ENCODE measurements at places on chromosomes 16 and 17.

DNA sequence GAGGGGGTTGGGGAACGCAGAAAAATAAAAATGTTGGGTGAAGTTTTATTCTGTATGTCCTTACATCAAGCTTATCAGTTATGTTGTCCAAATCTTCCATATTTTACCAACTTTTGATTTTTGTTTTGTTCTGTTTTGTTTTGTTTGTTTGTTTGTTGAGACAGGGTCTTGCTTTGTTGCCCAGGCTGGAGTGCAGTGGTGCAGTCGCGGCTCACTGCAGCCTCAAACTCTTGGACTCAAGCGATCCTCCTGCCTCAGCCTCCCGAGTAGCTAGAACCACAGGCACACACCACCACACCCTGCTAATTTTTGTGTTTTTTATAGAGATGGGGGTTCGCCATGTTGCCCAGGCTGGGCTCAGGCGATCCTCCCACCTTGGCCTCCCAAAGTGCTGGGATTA lies 20.8 kb downstream of the ZNRF1 start:
- DNase-seq, result no peak

- no peak for DNase-seq
These were observed 8.5 kb upstream of the YPEL3 start for GRCh38 chr16:30104492-30104891.

- no peak for DNase-seq
These were observed 8.0 kb downstream of the SLC38A10 start for GRCh38 chr17:81287152-81287551.

- DNase-seq, result no peak
These were observed 9.5 kb upstream of the MRC2 start for GRCh38 chr17:62617894-62618472.

DNA sequence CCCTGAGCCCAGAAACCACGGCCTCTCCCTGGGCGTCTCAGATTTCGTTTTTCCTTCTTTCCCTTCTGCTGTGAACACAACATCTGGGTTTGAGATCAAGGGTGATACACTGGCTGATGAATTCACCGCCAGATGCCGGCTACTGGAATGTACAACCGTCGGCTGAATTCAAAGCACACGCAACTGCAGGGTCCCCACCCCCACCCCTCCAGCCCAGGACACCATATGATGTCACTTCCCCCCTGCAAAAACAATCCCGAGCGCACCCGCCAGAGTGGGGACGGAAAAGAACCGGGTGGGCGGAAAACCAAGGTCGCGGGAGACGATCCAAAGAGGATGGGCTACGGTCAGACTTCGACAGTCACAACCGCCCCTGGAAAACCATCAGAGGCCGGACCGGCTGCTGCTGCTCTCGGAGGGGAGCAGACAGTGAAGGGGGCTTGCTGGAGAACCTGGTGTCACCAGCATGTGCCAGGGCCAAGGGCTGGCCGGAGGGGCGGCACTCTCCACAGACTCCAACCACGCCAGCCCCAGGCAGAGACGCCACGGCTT lies 23.3 kb downstream of the CEP295NL start:
- DNase-seq, result no peak

DNA sequence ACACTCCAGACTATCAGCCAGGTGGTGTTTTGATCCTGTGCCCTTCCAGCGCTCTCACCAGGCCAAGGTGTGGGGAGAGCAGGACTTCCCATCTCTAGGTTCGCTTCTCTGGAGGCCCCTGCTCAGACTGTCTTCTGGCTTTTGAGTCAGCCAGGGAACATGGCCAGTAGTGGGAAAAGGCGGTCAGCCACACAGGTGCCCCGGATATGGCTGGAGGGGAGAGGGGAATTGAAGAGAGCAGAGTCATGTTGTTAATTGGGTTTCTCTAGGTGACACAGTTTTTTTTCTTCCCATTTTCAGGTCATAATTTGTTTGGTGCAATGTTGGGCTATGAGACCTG lies 1.5 kb downstream of the MINK1 start:
- DNase-seq, result no peak

DNA sequence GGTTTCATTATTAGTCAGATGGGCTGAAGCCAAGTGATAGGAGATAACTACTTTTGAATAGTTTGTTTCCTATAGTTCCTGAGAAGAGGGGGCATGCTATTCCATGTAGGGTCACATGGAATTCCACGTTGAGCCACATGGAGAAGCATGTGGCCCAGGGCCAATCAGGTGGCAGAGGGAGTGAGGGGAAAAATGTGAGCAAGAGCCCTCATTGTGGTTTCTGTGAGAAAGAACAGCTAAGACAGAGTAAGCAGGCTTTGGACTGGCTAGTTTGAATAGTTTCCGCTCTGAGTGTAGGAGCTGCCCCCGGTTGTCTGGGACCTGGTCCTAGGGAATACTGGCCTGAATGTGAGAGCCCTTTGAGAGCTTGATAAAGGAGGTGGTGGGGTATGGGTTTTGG lies 69.9 kb upstream of the CNTNAP4 start:
- no peak for DNase-seq

- no peak for DNase-seq
These were observed 10.9 kb downstream of the STH start for GRCh38 chr17:46009681-46010596.

- no peak for DNase-seq
These were observed 319.2 kb downstream of the PHKB start for GRCh38 chr16:47780213-47780875.

GRCh38 chr17:67136191-67137025 lies 92.1 kb downstream of the CACNG1 start:
- DNase-seq, result no peak

GRCh38 chr17:28898527-28898955 lies 1.0 kb upstream of the FLOT2 start:
- no peak for DNase-seq

DNA sequence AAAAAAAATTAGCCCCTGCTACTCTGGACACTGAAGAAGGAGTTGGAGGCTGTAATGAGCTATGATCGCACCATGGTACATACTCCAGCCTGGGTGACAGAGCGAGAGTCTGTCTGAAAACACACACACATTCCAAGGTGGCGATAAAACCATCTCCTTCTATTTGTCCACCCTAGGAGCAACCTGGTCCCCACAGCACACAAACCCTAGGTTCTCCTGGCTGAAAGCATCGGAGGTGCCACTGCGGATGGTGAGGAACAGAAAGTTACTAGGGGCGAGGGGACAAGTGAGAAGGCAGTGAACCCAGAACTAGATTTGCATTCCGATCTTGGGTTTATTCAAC lies 1.4 kb upstream of the ECI1 start:
- DNase-seq, result no peak

DNA sequence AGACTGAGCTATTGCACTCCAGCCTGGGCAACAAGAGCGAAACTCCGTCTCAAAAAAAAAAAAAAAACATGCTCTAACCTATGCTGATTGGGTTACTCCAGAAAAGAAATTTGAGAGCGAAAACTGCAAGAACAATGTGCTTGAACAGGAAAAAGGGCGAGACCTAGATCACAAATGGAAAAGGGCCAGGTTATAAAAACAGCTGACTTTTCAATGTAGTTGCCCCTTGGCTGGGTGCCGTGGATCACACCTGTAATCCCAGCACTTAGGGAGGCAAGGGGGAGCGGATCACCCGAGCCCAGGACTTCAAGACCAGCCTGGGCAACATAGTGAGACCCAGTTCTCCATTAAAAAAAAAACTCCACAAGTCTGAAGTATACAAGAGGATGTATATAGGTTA lies 48.8 kb downstream of the MRM3 start:
- no peak for DNase-seq

DNA sequence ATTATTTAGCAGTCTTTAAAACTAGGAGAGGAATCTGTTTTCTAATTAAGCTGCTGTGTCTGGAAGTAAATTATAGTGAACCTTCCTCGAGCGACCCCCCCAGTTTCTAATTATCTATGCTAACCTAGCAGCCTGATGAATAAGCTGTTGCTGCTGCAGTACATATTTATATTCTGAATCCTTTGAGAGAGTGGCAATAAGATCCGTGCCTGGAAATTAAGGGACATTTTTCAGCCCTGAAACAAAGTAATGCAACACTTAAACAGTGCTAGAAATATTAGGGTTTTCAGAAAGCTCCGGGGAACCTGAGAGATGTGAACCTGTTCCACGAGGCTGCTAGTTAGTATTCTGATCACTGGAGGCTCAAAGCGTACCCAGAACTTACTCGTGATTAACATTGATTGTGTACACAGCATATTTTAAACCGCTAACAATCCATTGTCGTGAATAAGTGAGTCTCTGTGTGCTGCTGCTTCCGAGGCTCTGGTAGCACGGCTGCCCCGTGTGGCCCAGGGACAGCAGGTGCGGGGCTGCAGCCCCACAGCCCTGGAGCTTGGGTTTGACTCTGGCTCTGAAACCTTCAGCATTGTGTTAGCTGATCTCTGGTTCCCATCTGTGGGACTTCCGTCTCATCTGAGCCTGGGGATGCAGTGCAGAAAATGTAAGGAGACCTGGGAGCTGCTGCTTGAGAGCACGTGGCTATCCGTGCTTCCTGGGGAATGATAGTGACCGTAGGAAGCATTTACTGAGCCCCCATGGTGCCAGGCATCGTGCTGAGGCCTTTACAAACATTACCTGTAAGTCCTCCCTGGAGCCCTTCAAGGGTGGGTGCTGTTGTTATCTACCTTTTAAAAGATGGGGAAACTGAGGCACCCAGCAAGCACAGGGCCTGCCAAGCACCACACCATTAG lies 190.9 kb upstream of the CHMP6 start:
- no peak for DNase-seq

DNA sequence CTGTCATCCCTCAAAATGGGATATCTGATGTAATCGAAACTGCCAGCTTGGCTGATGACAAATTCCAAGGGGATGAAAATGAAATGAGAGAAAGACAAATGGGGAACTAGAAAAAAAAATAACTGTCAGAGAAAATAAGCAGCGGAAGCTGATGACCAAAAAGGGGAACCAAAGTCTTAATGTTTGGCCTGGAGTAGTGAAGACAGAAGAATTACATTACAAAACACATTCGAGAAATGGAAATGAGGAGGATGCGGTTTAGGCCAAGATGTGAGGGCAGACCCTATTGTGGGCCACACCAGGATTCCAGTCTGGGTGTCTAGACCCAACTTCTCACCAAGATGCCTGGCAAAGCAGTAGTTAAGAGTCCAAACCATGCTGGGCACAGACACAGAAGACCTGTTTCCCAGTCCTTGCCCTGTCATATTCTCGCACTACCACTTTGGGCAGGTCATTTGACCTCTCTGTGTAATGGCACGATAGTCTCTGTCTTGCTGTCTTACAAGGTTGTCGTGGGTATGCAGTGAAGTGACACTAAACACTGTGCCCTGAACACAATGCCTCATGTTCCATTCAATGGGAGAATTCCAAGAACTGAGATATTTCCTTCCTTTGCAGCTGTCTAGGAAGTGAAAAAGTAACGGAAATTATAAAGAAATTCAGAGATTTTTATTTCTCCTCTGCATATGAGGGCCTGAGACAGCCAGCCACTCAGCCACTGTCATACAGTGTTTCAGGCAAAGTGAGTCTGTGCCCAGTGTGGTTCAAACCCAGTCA lies 12.3 kb upstream of the CCL2 start:
- no peak for DNase-seq

DNA sequence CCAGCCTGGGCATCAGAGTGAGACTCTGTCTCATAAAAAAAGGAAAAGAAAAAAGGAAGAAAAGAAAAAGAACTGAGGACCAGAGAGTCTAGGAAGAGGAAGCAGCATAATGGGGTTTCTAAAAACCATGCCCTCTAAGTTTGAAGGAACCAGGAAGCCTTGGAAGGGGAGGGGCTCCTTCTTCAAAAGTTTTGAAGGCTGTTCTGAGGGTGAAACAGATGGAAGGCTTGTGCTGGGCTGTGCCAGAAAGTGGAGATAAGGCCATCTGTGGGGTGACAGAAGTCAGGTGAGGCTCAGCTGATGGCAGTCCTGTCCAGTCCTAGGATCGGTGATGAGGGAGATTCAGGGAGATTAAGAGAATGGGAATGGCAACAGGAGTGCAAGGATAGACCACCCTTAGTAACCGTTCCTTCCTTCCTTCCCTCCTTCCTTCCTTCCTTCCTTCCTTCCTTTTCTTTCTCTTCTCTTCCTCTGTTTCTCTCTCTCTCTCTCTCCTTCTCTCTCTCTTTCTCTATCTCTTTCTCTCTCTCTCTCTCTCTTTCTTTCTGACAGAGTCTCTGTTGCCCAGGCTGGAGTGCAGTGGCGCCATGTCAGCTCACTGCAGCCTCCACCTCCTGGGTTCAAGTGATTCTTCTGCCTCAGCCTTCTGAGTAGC lies 182.6 kb downstream of the NTN1 start:
- no peak for DNase-seq

DNA sequence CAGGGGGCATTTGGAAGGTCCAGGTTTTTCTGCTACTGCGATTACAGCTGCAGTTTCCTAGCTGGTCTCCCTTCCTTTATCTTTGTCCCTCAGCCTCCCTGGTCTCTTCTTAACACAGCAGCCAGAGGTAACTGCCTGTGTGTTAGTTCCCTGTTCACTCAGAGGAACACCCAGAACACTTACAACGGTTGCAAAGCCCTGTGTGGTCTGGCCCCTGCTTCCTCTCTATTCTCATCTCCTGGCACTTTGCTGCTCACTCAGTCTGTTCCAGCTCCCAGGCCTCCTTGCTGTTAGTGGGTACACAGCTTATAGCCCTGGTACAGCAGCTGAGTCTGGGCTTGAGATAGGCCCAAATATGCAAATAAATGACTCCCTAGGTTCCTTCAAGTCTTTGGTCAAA lies 16.4 kb downstream of the NTN1 start:
- no peak for DNase-seq

- DNase-seq, result no peak
These were observed 133.6 kb upstream of the CRHR1 start for GRCh38 chr17:45650561-45650960.

GRCh38 chr17:82930924-82931698 lies 91.3 kb upstream of the ZNF750 start:
- DNase-seq, result no peak

- DNase-seq, result no peak
These were observed 2.4 kb upstream of the PSMD11 start for GRCh38 chr17:32441886-32442285.

GRCh38 chr16:89906140-89907025 lies 12.3 kb upstream of the MC1R start:
- no peak for DNase-seq

DNA sequence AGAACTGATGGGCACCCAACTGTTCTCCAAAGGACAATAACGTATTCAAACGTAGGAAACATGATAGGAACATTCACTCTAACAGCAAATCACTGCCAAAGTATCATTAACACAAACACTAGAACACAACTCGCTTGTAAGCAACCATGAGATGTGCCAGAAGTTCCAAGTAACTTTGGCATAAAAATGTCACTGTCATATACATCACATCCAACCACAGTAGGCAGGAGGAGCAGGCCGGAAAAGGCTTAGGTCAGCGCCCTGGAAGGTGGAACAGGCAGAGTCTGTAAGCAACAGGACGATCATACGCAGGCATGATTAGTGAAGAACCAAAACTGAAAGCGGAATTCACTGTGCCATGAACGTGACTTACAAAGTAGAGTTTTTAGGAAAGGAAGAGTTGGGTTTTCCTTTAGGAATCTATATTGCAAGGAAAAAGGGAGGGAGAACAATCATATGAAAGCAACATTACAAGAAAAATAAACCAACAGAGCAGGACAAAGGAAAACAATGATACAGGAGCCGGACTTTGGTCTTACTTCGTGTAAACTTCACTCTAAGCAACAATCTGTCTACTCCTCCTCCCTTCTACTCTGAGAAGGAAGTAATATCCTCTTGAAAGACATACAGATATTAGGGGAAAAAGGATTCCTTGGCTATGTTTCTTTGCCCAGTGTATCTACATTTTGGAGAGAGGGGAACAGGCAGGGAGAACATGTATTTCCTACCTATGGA lies 52.3 kb downstream of the YWHAE start:
- no peak for DNase-seq

Measured in stimulated activated CD8-positive, alpha-beta memory T cell treated with anti-CD3 and anti-CD28 coated beads, Interleukin-7, amount 100 ng/mL, for 4 hours (primary cell).